ENCODE measurements at places on chromosomes 13 and 19.

GRCh38 chr13:23956106-23956505, 58.8 kb upstream of the C1QTNF9B start:
- no peak for DNase-seq

- DNase-seq = no peak
Observed at GRCh38 chr13:29103065-29103800, 283.1 kb downstream of the MTUS2 start.

- no peak for DNase-seq
Observed at GRCh38 chr13:106690779-106691178, 122.8 kb upstream of the ARGLU1 start.

DNA sequence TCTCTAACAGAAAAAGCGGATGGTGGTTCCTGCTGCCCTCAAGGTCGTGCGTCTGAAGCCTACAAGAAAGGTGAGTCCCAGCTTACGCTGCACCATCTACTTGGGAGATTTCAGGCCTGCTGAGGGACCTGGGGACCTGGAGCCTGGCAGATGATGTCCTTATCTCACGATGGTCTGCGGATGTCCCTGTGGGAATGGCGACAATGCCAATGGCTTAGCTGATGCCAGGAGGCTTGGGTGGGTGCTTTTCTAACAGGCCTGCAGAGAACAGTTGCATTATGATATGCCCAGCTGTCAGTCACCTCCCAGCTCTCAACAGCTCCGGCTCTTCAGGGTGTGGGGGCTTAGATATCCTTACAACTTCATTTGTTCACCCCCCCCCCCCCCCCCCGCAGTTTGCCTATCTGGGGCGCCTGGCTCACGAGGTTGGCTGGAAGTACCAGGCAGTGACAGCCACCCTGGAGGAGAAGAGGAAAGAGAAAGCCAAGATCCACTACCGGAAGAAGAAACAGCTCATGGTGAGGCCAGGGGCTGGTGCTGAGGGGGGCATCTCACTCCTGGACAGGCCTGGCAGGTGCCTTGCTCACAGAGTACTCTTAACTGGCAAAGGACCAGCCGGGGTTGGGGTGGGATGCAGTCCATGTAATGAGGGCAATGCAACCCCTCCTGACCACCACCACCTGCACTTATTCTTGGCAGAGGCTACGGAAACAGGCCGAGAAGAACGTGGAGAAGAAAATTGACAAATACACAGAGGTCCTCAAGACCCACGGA, 3.8 kb downstream of the RPL13A start:
- no peak for DNase-seq

DNA sequence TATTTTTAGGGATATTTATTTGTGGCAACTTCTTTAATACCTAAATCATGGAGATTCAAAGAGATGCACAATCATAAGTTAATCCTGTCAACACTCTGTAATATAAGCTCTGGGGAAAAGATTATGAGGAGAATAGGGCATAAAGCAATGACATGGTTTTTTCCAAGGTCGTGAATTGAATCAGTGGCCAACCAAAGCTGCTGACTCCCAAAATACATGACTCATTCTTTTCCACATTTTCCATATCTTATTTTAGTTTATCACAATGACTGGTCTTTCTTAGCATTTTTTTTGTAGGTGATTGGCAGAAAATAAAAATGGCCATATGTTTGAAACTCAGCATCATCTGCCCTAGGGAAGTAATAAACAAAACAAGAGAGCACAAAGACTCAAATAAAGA, 28.5 kb upstream of the RBM26 start:
- DNase-seq = peak; percentile 41

DNA sequence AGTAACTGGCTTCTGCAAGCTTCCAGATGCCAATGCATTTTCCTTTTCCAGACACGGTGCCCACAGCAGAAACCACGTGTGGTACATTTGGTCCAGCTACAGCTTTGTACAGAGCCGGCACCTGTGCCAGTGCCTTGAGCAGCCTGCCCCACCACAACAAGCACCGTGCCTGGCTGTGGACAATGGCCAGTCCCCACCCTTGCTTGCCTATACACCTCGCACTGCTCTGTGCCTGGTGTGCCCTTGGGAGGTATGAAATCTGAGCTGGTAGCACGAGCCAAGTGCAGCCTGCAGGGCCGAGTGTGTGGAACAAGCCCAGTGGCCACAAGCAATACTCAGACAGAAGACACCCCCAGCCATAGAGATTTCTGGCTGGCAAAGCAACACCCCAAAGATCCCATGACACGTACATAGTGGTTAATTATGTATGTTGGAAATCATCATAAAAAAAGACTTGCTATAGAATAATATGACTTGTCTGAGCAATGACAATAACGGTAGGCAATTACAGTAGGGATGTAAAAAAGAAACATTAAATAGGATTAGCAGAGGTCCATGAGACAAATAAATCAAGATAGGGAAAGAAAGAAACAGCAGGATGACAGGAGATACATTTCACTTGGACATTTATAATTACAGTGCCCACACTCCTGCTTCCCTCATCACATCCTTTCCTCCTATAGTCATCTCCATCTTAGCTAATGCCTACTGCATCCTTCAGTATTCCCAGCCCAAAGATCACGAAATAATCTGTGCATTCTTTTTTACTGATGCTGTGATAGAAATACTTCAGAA, 1399.5 kb downstream of the PCDH9 start:
- peak; percentile 82 for DNase-seq

GRCh38 chr13:49042476-49042875, 66.8 kb downstream of the FNDC3A start:
- DNase-seq = no peak

DNA sequence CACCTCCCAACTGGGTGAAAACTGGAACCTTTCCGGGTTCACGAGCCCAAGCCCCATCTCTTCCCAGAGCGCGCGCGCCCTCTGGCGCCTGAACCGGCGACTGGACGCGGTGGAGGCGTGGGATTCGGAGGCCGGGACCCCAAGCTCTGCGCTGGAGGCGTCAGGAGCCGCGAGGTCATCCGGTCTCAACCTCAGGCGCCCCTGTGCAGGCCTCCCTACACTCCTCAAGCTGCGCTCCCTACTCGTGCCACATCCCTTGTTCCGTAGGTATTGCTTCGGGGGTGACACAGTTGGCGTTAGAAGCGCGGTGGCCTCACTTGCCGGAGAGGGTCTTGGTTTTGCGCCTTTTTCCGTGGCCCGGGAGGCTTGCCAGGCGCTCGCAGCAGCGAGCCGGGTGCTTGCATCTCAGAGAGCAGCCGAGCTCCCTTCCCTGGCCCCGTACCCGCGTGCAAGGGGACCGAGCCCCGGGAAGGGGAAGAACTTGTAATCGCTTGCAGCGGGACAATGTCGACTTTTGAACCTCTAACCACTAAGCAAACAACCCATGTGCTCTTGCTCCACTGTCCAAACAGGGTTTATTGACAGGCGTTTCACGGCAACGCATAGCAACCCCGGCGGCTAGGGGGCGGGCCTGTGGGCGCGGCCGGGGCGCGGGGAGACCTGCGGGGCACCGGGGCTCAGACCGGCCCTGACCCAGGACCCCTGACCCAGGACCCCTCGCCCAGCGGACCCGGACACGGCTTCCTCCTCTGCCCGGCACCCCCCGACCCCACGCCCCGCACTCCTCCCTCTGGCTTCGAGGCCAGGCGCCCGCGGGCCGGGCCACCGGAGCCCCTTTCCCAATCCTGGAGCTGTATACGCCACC, 8.5 kb downstream of the CDX2 start:
- no peak for DNase-seq

DNA sequence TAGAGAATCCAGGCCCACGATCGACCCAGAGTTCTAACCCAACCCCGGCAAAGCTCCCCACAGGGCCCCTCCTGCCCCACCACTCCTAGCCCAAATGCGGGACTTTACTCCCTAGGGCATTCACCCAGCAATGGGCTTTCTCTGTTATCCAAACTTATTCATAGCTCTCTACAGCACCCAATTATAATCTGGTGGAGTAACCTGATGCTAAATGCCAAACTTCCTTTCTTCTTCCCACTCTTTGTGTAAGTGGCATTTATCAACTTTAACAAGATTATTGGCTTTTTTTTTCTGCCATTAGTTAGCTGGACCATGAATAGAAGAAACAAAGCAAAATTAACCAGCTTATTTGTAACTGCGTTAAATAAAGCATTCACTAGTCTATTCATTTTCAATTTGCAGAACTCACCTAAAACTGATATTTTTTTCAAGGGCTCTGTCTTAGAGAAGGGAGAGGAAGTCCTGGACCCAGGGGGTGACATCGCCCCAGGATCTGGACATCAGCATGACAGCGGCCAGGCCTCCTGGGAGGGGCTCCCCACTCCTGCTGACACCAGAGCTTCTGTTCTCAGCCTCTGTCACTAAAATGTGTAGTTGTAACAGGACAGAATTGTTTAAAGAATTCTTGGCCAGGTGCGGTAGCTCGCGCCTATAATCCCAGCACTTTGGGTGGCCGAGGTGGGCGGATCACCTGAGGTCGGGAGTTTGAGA, 1.5 kb downstream of the FAM124A start:
- DNase-seq = peak; percentile 21

DNA sequence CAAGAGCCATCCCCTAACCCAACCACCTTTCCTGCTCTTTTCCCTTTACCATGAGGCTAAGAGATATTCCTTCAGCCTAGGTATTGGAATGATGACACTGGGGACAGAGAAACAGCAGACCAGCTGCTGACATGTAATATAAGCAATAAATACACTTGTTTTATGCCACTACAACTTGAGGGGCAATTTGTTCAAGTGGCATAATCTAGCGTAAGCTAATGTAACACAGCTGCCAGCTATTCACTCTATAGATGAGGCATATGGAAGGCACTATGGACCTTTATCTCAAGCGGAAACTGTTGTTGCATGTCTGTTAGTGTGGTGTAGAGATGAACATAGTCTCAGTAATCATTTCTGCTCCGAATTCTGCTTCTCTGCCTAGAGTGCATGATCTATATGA, 111.1 kb downstream of the STARD13 start:
- no peak for DNase-seq

DNA sequence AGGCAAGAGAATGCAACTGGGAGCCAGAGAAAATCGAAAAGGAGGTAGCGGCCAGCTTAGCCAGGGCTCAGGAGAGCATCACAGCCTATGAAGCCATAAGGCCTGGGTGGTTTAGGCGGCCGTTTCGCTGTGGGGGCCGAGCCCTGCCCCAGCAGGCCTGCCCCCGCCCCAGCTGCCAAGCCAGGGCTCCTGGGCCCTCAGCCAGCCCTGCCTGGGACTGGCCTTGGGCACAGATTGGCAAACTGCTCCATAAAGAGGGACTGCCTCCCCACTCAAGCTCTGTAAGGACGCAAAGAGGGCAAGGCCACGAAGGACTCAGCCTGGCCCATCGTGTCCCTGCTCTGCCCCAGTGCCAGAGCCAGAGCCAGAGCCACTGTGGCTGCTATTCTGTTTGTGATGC, 10.2 kb downstream of the ZNF653 start:
- no peak for DNase-seq

DNA sequence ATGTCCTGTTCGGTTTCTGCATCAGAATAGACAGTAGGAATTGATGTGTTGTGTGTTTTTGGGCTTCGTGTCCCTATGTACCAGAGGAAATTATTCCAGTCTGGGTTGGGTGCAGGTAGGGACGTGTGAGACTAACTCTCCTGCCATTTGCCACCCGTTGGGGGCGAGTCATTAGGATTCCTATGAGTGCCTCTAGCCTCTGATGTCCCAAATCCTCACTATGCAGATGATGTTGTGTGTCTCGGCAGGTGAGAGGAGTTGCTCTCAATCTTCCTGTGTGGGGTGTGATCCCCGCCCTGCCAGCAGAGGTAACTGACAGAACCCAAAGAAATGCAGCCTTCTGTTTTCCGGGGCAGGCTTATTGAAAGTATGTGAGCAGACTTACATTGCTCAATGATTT, 31.2 kb upstream of the ZNF331 start:
- DNase-seq = no peak

- DNase-seq = peak; percentile 77
Observed at GRCh38 chr19:34345947-34346351, 19.0 kb upstream of the GPI start.

DNA sequence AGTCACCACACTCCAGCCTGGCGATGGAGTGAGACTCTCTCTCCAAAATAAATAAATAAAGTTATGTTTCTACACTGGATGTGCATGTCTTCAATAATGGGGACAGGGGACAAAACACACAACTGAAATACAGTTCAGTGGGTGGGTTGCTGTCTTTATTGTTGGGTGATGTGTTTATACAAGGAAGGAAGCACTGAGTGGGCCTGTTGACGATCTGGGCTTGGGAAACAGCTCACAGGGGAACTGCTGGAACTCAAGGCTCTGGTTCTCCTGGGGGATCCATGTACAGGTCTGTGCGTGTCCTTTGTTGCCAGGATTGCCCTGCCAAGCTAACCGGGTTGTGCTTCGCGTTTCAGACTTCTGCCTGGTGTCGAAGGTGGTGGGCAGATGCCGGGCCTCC, 18.9 kb downstream of the SPINT2 start:
- no peak for DNase-seq

GRCh38 chr19:20273951-20274570, 107.0 kb downstream of the ZNF486 start:
- DNase-seq = no peak

GRCh38 chr13:66506051-66506777, 723.9 kb downstream of the PCDH9 start:
- no peak for DNase-seq

- DNase-seq = no peak
Observed at GRCh38 chr13:86932776-86933334, 738.3 kb upstream of the SLITRK5 start.

- no peak for DNase-seq
Observed at GRCh38 chr19:8449830-8450229, 5.1 kb downstream of the HNRNPM start.

GRCh38 chr19:57103573-57104277, 16.1 kb upstream of the USP29 start:
- peak; percentile 51 for DNase-seq

DNA sequence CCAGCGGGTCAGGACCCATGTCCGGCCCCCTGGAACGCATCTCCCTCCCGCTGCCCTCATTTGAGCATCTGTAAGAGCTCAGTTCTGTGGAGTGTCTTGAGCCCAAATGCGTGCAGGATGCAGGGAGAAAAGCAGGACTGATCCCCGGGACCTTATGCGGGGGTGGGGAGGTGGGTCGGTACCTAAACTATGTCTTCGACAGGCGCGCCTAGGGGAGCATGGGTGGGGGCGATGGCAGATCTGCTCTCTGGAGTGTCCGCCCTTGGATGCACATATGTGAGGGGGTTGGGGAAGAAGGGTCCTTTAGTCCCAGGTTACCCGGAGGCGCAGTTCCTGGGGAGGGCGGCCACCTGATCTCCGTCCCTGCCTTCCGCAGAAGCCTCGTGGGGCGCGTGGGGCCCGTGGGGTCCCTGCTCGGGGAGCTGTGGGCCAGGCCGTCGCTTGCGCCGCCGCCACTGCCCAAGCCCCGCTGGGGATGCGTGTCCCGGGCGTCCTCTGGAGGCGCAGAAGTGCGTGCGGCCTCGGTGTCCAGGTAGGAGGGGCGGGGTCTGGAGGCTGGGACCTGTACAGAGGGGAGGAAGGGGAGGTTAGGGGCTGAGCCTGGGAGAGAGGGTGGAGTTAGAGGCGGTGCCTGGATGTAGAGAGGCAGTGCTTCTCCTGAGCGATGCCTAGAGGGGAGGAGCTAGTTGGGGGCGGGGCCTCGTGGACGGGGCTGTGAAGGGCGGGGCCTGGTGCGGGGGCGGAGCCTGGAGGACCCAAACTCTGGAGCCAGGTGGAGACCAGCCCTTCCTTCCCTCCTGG, 2.9 kb downstream of the CILP2 start:
- DNase-seq = peak; percentile 31

Measured in HAP-1 (cell line).